ENCODE measurements at places on chromosomes 6 and 20.
A peak's percentile ranks its signal among the peaks of the same experiment; 100 is the strongest.

DNA sequence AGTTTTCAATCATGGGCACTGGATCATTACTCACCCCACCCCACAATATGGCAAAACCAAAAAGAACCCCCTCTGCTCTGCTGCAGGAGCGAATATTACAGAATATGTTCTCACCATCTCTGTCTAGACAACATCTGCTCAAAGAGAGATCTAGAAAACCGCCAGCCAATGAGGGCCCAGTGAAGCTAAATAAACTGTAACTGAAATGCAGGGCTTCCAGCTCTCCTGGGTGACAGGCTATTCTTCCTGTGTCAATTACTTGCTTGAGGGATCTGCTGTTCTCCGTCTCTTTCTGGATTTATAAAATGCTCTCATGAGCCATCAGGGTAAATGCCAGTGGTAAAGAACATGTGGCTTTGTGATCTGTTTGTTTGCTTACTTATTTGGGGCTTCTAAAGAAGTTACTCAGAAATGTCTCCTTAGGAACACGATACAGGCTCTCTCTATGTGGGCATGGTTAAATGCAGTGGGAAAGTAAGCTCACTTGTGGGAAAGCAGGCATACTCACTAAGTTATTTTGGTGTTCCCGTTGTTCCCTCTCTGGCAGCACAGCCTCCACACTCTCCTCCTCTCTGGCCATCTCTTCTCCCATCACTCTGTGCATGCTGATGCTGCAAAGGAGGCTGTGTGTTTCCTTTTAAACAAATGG, 44.8 kb downstream of the TTI1 start:
- DNase-seq: no peak

DNA sequence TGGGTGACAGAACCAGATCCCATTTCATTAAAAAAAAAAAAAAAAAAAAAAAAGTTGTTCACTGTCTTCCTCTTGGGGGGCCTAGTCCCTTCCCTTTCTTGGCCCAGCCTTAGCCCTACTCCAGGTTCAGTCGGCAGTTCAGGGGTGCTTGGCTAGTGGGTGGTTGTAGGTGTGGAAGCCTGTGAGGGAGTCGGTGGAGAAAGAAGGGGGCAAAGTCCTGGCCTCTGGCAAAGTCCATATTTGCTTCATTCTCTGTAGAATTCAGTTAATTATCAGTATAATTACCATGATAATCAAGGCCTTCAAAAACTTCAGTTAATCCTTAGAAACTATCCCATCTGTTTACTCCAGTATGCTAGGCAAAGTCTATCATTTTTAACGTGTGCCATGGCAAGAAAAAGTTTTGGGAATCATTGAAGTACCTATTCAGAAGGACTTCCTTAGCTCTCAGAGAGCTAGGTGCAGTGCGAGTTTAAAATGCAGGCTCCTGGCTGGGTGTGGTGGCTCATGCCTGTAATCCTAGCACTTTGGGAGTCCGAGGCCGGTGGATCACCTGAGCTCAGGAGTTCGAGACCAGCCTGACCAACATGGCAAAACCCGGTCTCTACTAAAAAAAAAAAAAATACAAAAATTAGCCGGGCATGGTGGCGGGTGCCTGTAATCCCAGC, 205.7 kb upstream of the ARG1 start:
- no peak for DNase-seq

GRCh38 chr20:32727683-32728082, 15.6 kb downstream of the COMMD7 start:
- DNase-seq: no peak

- DNase-seq: no peak
Observed at GRCh38 chr20:63235399-63235983, at the start of gene BIRC7. TSS of gene BIRC7 (plus strand) at chr20:63235905. CDS start at chr20:63236097, 192 bp downstream.

DNA sequence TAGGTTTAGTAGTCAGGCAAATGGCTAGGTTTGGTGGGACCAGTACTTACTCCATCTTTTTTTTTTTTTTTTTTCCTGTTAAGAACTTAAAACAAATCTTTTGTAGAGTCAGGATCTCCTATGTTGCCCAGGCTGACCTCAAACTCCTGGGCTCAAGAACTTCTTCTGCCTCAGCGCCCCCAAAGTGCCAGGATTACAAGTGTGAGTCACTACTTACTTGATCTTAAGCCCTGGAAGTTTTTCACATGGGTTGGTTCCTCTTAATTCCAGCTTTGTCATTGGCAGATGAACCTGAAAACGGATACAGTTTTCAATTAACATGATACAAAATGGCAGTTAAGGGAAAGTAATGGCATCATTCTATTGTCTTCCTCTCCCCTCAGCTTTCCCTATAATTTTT, 179.4 kb upstream of the JAG1 start:
- DNase-seq: no peak

GRCh38 chr6:29797135-29797534, 30.5 kb upstream of the HLA-G start:
- DNase-seq: no peak

- DNase-seq: no peak
Observed at GRCh38 chr20:41905199-41905598, 287.0 kb upstream of the CHD6 start.

DNA sequence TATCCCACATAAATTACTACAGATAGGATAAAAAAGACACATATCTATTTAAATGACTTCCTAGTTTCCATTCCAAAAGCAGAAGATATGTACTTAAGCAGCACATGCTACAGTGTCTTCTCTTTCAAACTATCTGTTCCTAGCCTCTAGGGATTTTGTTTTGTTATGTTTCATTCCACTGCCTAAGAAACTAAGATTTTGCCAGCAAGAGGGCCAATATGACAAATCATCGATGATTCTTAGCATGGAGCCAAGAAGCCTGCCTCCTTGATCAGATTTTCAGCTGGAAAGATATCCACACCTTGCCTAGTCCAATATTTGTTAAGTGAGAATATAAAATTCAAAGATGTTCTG, 7.0 kb downstream of the SNX5 start:
- DNase-seq: no peak

DNA sequence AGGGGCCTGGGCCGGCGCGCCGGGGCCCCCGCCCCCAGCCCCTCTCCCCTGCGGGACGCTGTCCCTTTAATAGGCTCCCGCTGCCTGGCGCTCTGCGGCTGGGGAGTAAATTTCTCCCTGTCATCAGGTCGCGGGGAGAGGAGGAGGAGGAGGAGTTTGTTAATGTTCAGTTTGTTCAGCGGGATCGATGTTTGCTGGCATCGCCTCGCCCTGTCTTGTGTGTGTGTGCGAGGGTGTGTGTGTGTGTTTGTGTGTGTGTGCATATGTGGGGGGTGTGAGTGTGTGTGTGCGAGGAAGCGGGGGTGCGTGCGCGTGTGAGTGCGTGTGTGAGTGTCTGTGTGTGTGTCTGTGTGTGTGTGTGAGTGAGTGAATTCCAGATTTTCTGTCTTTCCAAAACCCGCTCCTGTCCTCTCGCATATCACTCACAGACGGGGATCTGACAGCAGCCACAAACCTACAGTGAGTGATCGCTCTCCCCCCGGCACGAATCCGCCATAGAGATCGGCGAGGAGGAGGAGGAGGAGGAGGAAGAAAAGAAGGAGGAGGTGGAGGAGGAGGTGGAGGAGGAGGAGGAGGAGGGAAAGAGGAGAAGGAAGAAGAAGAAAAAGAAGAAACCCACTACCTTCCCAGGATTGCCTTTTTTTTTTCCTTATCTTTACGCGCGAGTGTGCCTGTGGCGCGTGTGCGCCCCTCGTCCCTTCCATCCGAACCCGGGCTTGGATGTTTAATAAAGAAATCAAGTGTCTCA, at the start of gene TSHZ2:
TSHZ2 (plus strand) TSS at position 169 of the 748 bp plus-strand sequence. CDS start 936 bp downstream, outside the sequence.
- DNase-seq: peak; percentile 26

DNA sequence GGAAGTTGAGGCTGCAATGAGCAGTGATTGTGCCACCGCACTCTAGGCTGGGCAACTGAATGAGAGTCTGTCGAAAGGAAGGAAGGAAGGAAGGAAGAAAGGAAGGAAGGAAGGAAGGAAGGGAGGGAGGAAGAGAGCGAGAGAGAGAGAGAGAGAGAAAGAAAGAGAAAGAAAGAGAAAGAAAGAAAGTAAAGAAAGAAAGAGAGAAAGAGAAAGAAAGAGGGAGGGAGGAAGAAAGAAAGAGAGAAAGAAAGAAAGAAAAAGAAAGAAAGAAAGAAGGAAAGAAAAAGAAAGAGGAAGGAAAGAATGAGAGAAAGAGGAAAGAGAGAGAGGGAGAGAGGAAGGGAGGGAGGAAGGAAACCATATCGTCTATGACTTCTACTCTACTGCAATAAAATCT, 60.2 kb downstream of the OPRM1 start:
- no peak for DNase-seq

- DNase-seq: no peak
Observed at GRCh38 chr20:47723322-47723721, 62.0 kb downstream of the SULF2 start.

DNA sequence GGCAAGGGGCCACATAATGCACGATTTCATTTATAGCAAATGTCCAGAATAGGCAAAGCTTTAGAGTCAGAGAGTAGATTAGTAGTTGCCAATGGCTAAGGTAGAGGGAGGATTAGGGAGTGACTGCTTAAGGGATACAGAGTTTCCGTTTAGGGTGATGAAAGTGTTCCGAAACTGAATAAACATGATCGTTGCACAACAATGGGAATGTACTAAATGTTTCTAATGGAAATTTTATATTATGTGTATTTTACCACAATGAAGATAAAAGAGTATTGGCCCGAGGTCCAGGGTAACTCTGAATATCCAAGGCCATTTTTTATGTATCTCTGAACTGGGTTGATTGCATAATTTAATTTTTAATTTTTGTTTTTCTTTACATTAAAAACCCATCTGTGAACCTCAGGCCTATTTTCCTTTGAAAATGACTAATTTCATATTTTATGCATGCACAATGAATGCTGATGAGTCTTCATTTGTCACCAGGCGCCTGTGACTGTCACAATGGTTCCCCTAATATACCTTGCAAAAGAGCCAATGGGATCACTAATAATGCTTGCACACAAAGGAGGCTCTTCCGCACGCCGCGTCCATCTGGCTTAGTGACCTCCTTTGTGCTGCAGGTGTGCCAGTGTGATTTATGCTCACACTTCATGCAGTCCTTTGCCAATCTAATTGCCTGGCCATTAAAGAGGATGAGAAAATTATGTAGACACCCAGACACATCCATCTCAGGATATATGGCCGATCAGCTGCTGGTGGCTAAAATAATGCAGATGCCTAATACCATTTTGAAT, 612.5 kb downstream of the CDH26 start:
- DNase-seq: no peak

- DNase-seq: no peak
Observed at GRCh38 chr20:41669708-41670263, 51.6 kb upstream of the CHD6 start.

- no peak for DNase-seq
Observed at GRCh38 chr6:124373386-124373785, 569.7 kb downstream of the NKAIN2 start.

DNA sequence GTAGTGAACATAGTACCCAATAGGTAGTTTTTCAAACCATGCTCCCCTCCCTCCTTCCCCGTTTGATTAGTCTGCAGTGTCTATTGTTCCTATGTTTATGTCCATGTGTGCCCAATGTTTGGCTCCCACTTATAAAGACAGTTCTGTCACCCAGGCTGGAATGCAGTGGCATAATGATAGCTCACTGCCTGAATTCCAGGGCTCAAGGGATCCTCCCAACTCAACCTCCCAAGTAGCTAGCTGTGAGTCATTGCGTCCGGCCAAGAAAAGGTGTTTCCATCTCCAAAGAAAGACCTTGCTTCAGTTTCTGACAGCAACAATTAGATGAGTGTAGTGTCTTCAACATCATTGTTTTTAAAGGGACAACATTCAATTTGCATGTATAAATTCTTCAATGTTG, 131.1 kb upstream of the CEP162 start:
- no peak for DNase-seq

DNA sequence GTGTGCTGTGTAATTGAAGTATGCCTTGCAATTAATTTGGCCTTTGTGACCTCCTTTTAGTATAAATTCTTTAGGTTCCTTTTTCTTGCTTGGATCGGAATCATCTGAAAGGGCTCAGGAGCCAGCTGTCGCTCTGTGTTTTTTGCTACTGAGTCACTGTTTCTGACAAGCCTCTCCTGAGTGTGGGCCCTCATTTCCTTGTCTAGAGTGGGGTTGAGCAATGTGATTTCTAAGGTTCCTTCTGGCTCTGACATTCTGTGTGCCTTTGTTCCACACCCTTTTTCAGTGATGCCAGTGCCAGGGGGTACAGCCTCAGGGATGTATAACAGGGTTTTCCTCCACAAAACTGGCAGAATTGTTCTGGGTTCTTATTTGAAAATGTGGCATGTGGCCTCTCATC, 26.5 kb downstream of the DAAM2 start:
- no peak for DNase-seq

DNA sequence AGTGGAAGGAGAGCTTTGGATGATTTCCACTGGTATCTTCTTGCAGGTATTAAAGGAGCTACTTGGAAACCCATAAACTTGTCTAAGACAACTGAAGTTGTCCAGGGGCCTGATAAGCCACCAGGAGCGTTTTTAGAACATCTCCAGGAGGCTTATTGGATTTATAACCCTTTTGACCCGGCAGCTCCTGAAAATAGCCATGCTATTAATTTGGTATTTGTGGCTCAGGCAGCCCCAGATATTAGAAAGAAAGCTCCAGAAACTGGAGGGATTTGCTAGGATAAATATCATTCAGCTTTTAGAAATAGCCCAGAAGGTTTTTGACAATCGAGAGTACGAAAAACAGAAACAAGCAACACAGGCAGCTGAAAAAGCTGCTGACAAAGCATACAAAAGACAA, 461.0 kb upstream of the HTR1E start:
- no peak for DNase-seq

- no peak for DNase-seq
Observed at GRCh38 chr20:1274485-1275311, 8.6 kb downstream of the SNPH start.

DNA sequence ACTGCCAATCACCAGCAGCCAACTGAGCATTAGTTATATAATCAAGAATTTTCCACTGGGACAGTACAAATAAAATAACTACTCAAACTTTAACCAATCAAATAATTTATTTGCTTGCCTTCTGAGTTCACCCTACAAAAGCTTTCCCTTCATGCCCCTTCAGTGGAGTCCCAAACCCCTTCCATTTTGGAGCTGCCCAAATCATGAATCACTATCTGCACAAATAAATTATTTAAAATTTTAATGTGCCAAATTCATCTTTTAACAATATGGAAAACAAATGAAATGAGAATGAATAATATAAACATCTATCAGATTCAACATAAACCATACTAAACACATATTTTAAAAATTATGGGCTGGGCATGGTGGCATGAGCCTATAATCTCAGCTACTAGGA, 85.9 kb downstream of the KIF13A start:
- no peak for DNase-seq

GRCh38 chr6:37251211-37251780, 6.3 kb upstream of the TBC1D22B start:
- no peak for DNase-seq

- DNase-seq: no peak
Observed at GRCh38 chr6:133632206-133632605, 256.7 kb upstream of the TCF21 start.

GRCh38 chr6:144585217-144585814, 300.2 kb downstream of the UTRN start:
- no peak for DNase-seq

DNA sequence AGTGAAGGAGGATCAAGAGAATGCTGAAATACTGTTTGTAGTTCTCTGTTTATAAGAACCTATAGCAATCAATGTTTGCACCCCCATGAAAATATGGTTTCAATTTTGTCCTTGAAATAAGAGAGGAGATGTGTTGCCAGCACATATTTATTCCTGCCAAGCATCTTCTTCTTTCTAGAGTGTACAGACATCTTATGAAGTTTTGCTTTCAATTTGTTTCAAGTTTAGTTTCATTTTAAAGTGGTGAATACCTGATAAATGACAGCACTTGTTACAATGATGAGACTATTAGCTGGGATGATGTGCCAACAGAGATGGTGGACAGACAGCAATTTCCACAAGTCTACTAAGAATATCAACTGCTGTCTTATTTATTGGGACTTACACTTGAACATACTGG, 39.2 kb upstream of the CENPW start:
- no peak for DNase-seq
